Gastrocnemius medialis (tissue), 4 donors: ENCODE measurements at places on chromosomes 4 and X. TPM values are rescaled to one million over a fixed set of nuclear protein-coding genes. Genes with fewer than 3 reads are reported as not detected.

Gene TCEAL3
- 5.0 TPM for total RNA-seq

- H3K27ac ChIP-seq, result no peak overlapping the region
- H3K4me1 ChIP-seq, result peaks cover 14% of the 10 kb centered on the region
- no peaks in the 10 kb centered on the region for H3K36me3 ChIP-seq
- no peak overlapping the region for H3K4me3 ChIP-seq
- no peak for DNase-seq
These were observed 31.4 kb downstream of the HOPX start for GRCh38 chr4:56649445-56650261.

DNA sequence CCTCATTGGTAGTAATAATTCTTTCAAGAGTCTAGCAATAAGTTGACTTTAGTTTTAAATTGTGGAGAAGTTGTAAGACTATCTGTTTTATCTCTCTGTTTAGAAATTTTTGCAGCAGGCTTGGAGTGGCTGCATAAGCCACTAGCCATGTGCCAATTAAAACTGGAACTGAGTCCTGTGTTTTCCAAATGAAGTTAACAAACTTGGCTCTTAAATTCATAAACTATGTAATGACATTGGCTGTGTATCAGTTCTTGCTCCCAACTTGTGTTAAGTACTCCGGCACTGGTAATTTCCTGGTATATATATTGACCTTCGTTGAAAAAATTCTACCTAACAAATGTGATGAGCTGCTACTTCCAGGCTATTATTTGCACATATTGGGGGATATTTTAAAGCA is 420.4 kb downstream of the GBA3 start:
- H3K36me3 ChIP-seq, result no peaks in the 10 kb centered on the region
- H3K4me1 ChIP-seq, result no peaks in the 10 kb centered on the region
- no peak for DNase-seq
- no peak overlapping the region for H3K27ac ChIP-seq

DNA sequence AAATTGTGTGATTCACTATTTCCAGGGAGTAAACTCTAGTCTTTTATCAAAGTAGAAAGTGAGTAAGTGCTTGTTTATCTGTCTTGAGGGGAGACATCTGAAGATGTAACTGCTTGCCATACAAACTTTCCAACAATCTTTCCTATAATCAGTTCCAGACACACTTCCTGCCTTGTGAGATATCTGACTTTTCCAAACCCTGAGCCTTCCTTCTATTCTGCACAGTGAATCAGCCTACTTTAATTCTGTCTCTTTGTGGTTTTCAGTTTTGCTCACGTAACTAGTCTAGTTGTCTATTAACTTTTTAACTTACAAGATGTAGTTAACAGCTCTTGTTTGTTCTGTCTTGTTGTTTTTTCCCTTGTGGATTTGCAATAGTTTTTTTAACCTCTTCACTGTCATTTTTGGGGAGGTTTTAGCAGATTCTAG is 947.8 kb downstream of the C4orf33 start:
- no peak for DNase-seq
- no peak overlapping the region for H3K27ac ChIP-seq

GRCh38 chr4:11081006-11081405 is 347.7 kb downstream of the HS3ST1 start:
- no peaks in the 10 kb centered on the region for H3K36me3 ChIP-seq
- H3K27me3 ChIP-seq, result no peaks in the 10 kb centered on the region
- DNase-seq, result no peak

DNA sequence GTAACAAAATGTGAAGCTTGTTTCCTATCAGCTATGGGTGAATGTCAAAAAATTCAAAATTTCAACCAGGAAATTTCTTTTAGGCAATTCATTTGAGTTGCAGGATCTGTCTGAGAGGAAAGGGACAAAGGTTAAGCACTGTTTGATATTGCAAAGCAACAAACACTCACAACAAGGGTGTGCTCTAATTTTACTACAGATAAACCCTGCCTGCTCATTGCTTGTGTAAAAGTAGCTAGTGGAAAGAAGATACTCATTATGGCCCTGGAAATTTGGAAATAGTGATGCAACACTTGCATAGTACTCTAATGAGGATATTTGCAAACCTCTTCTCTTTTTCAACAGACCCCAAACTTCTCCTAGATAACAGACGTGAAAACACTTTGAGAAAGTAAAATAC is 27.1 kb downstream of the FAM47E start:
- H3K4me3 ChIP-seq, result no peak overlapping the region
- H3K36me3 ChIP-seq, result no peaks in the 10 kb centered on the region
- H3K4me1 ChIP-seq, result peaks cover 18% of the 10 kb centered on the region
- H3K27ac ChIP-seq, result no peak overlapping the region
- no peak for DNase-seq

GRCh38 chrX:131239057-131239456 is 50.0 kb downstream of the IGSF1 start:
- no peaks in the 10 kb centered on the region for H3K27me3 ChIP-seq
- no peak overlapping the region for H3K27ac ChIP-seq
- H3K4me3 ChIP-seq, result no peak overlapping the region
- H3K36me3 ChIP-seq, result no peaks in the 10 kb centered on the region
- H3K4me1 ChIP-seq, result no peaks in the 10 kb centered on the region
